Stimulated activated CD4-positive, alpha-beta T cell treated with anti-CD3 and anti-CD28 coated beads, Interleukin-12 subunit alpha, Interleukin-12 subunit beta, amount 100 ng/mL, for 4 hours (primary cell): ENCODE measurements at places on chromosomes 1 and 21.

DNA sequence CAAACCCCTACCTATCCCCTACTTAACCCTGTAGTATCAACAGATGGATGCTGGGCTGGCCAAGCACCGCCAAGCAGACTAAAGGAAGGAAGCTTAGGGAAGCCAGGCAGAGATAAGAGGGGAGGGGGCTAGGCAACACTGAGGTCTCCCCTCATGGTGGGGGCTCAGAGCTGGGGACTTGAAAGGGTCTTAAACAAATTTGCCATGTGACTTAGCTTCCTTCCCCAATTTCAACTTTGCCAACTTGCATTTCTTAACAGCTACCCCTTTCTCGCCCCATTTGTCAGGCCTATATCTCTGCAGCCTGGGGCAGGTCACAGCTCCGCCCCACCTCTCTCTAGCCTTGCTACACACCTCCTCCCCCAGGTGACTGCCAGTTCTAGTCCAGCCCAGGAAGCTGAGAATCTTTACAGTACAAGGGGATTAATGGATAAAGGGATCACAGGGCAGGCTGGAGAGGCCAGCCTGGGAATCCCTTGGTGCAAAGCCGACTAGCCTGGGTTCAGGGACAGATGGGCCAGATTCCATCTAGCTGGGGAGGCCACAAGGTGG, 3.4 kb downstream of the KIF21B start:
- DNase-seq: no peak

- DNase-seq: no peak
Observed at GRCh38 chr1:221101807-221102605, 222.8 kb downstream of the HLX start.

- no peak for DNase-seq
Observed at GRCh38 chr1:23394684-23395083, 25.0 kb upstream of the ZNF436 start.

GRCh38 chr1:34373912-34374311, 197.2 kb downstream of the C1orf94 start:
- DNase-seq: no peak

DNA sequence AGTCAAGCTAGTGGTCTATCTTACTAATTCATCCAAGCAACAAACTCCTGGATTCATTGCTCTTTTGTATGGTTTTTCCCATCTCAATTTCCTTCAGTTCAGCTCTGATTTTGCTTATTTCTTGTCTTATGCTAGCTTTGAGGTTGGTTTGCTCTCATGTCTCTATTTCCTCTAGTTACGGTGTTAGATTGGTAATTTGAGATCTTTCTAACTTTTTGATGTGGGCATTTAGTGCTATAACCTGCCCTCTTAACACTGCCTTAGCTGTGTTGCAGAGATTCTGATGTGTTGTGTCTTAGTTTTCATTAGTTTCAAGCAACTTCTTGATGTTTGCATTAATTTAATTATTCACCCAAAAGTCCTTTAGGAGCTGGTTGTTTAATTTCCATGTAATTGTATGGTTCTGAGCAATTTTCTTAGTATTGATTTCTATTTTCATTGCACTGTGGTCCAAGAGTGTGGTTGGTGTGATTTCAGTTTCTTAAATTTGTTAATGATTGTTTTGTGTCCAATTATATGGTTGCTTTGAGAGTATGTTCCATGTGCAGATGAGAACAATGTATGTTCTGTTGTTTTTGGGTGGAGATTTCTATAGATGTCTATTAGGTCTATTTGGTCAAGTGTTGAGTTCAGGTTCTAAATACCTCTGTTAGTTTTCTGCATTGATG, 154.6 kb downstream of the PLPPR5 start:
- DNase-seq: no peak
